ENCODE measurements at places on chromosomes 1 and 21.

DNA sequence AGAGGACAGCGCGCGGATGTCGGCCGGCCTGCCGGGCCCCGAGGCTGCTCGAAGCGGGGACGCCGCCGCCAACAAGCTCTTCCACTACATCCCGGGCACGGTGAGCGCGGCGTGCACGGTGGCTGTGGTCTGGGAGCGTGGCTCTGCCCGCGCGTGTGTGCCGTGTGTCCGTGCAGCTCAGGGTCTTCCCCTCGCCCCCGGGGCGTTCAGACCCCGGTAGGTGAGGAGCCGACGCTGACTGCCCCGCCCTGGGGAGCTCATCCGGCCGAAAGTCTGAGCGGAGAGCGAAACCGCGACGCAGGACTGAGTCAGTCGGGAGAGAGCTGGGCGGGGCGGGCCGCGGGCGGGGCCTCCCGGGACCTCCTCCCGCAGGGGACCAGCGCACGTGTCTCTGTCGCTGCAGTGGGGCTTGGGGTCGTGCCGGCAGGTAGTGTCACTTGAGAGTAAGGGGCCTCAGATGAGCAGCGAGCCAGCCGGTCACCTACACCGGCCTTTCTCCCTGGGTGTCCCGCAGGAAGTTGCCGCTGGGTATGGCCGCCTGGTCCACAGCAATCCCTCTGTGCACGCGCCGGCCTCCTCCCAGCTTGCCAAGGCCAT lies 520 bp downstream of the PLEKHN1 start:
- DNase-seq, result peak; percentile 77

- DNase-seq, result peak; percentile 62
Observed at GRCh38 chr1:155086128-155086741, 7.6 kb downstream of the EFNA3 start.

DNA sequence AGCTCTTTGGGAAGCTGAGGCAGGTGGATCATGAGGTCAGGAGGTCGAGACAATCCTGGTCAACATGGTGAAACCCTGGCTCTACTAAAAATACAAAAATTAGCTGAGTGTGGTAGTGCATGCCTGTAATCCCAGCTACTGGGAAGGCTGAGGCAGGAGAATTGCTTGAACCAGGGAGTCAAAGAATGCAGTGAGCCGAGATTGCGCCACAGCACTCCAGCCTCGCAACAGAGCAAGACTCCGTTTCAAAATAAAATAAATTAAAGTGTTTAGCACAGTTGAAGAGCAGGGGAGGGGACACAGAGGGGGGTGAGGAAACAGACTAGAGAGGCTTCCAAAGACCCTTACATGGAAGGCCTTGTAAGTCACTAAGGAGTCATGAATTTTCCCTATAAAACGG lies 131.2 kb upstream of the SPATA6 start:
- no peak for DNase-seq

GRCh38 chr1:16720351-16721223 lies 19.7 kb upstream of the RNU1-4 start:
- DNase-seq, result no peak

GRCh38 chr1:212607913-212608391 lies 609 bp upstream of the ATF3 start:
- DNase-seq, result no peak

- DNase-seq, result no peak
Observed at GRCh38 chr1:212254853-212255363, 30.3 kb upstream of the PPP2R5A start.

GRCh38 chr1:2203671-2204414 lies 9.3 kb upstream of the FAAP20 start:
- no peak for DNase-seq

GRCh38 chr1:9069326-9070100 lies at the start of gene SLC2A5:
TSS of gene SLC2A5 (minus strand) at chr1:9069635. CDS start at chr1:9069536, 99 bp downstream.
- DNase-seq, result no peak

DNA sequence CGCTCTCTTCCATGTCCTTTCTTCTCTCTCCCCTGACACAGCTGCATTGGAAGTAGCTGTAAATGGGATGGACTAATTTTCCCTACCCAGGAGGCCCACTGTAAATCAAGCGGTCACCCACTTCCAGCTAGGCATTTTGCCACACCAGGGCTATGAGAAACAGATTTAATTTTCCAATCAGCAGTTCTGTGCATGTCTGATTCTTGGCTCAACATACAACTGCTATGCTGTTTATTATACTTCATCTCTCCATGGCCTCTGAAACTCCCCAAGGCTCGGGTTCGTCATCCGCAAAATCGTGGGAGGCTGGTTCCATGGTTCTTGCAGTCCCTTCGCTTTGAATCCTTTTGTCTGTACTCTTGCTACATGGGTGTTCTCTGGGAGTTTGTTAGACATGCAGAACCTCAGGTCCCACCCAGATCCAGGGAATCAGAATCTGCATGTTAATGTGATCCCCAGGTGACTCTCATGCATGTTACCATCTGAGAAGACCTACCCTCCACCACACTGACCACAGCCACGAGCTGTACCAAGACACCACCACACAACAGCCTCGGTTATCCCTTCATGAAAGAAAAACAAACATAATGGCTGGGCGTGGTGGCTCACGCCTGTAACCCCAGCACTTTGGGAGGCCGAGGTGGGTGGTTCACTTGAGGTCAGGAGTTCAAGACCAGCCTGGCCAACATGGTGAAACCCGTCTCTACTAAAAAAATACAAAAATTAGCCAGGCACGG lies 190.5 kb downstream of the GABPA start:
- DNase-seq, result no peak

DNA sequence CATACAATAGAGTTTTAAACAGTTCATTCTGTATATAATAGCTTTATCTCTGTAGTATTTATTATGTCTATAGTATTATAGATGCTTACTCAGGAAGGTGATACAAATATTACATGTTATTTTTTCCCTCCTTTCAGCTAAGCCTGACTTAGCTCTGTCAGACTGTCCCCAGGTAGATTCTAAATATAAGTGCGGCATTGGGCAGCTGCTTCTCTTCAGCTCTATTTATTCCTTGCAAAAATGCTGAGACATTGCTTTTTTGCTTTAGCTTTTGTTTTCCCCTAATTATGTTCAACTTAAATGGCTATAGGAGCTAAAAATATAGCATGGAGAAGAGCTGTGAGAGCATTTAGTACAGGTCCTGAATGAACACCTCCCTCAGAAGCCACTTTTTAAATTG lies 203.2 kb upstream of the BEND5 start:
- DNase-seq, result no peak

DNA sequence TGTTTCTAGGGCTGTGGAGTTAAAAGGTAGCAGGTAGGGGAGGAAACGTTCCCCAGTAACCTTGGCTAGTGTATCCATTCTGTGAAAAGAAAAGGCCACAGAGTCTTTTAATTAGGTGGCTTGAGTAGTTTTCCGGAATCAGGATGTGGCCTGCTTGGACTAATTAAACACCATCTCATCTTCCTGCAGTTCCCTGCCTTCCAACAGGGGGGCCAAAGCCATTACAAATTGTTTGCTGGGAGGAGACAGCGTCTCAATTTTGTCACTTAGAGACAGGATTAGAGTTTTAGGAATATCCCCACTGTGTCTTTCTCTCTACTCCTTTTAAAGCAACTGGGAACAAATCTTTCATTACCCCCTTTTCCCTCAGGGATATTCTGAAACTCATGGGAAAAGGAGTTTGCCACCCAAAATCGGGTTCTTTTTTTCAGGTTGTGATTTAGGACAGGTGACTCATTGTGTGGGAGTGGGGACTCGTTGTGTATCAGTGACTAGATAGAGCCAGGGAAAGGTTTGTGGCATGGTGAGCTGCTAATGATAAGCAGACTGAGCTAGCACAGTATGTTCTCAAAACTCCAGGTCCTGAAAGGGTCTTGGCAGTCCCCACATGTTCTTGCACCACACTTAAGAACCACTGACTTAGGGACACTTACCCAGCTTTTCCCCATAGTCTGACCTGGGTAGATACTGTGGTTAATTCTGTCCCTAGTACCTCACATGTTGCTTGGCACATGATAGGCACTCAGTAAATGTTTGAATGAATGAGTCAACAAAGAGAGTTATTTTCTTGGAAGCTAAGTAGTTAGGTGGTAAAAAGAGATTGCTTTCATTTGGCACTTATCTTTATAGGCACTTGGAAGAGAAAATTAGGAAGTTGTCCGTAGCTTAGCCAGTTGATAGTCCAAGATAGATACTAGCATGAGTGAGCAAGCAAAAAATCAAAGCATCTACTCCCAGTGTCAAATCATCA lies 22.5 kb downstream of the INTS3 start:
- DNase-seq, result peak; percentile 82

DNA sequence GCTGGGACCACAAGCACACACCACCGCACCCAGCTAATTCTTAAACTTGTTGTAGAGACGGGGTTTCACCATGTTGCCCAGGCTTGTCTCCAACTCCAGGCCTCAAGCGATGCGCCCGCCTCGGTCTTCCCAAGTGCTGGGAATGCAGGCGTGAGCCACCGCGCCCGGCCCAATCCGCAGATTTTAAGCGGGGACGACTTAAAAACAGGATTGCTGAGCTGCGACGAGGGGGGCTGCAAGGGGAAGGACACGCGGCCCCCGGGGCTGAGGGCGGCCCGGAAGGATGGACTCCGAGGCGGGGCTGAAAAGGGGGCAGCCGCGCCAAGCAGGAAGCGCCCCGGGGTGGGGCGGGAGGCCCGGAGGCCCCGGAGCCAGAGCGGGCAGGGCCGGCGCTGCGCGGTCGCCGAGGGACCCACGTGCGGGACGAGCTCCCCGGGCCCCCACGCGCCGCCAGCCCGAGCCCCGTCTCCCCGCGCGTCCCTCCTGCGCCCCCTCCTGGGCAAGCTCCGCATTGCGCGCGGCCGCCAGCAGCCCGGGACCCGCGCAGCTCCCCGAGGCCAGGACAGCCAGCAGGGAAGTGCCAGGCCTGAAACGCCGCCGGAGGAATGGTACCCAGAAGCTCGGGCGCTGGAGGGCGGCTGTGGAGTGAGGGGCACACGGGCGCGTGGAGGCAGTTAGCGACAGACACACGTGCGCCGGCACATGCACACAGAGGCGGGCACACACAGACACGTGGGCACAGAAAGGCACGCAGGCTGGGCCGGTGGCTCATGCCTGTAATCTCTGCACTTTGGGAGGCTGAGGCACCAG lies 5.5 kb upstream of the PRKCZ start:
- peak; percentile 54 for DNase-seq

DNA sequence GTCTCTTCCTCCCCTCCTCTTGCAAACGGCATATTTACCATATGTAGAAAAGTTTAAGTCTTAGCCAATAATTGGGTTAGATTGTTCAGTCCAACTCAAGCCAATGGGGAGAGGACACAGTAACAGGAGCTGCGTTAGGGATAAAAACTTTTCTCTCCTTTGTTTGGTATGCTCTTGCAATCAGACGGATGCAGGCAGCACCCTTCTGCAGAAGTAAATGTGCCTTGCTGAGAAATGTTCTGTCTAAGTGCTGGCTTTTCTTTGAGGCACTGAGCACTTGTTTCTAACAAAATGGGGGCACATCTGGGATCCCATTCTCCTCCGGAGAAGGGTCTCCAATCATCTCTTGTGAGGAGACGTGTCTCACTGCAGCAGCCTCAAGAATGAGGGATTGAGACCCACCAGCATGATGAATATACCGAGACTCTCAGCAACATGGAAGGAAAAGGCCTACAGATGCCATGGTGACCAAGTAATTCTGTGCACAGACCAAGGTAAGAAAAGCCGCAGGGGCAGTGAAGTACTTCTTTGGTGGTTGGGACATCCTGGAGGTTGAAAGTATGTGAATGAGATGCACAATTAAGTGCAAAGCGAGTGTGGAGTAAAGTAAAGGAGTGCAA lies 20.7 kb upstream of the GNG4 start:
- DNase-seq, result peak; percentile 19

GRCh38 chr1:90919900-90920299 lies 101.9 kb downstream of the ZNF644 start:
- DNase-seq, result no peak

DNA sequence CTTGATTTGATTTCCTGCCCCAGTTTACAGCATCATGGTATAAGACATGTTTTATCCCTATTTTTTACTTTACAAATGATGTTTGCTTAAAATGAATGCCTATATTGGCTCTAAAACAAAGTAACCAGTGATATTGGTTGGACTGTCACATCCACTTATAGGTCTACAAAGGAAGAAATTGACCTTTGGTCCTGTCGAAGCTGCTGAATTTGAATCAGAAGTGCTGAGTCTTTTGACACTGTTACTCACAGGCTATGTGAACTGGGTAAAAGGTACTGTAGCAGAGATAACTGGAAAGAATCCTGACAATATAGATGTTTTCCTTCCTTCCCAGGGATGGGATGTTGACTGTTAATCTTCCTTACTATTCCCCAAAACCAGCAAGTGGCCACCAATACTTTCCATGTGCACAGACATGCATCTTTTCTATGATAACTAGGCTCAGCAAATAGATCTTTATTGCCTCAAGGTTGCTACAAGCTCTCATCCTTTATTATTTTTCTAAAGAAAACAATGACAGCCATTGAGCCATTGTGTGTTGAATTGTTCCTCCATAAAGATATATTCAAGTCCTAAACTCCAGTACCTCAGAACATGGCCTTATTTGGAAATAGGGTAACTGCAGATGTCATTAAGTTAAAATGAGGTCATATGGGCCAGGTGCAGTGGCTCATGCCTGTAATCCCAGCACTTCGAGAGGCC lies 175.9 kb upstream of the NR5A2 start:
- DNase-seq, result no peak

DNA sequence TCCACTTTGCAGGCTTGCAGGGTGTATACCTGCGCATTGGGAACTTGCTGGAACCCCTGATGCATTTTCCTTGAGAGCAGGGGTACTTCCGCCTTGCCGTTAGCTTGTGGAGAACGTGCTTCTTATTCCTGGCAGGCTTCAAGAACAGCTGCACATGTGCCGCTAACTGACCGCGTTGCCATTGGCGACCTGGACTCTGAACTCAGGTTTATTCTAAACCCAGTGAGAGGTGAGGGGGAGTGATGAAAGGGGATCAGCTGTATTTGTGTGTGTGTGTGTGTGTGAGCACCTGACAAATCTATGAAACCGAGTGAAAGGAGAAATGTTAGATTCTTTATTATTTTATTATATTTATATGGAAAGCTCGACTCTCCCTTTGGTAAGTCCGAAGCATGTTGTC lies 128.6 kb downstream of the HUNK start:
- DNase-seq, result no peak

DNA sequence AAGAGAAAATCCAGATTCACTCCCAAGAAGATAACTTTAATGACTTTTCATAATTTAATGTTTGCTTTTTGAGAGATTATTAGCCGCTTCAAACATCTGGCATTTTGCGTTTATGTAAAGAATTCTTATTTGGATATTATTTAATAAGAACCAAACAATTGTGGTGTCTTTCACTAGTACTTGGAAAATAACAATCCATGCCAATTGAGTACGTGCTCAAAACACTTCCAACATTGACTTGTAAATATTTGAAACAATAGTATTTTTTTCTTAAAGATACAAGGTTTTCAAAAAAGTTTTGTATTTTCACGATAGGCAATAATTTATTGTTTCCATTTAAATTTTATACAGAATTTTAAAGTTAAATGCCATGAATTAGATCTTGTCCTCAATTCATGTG lies 498.7 kb downstream of the AMY1C start:
- DNase-seq, result no peak

DNA sequence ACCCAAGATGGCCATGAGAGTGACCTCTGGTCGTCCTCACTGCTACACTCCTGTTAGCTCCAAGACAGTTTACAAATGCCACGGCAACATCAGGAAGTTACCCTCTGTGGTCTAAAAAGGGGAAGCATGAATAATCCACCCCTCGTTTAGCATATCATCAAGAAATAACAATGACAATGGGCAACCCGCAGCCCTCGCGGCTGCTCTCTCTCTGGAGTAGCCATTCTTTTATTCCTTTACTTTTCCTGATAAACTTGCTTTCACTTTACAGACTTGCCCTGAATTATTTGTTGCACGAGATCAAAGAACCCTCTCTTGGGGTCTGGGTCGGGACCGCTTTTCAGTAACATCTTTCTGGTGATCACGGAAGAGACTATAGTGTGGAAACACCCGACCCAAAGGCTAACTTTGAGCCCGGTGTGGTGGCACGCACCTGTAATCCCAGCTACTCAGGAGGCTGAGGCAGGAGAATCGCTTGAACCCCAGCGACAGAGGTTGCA lies 19.8 kb upstream of the COX20 start:
- DNase-seq, result no peak
